ENCODE measurements at places on chromosomes 6 and 20.

DNA sequence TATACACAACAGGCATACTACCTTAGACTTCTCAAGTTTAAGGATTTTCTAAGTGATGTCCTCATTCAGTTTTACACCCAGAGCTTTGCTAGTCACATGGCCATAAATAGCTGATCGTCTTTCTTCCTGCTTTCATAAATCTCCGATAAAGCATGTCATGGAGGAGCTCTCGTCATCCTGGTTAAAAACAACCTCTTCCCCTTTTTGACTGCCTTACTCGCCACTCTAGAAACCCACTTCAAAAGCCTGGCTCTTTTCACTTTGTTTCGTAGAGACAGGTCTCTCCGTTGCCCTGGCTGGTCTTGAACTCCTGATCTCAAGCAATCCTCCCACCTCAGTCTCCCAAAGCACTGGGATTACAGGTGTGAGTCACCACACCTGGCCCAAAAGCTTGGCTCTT, 67.0 kb upstream of the SMIM29 start:
- DNase-seq: no peak

- no peak for DNase-seq
These were observed 8.4 kb downstream of the TEAD3 start for GRCh38 chr6:35488517-35488862.

DNA sequence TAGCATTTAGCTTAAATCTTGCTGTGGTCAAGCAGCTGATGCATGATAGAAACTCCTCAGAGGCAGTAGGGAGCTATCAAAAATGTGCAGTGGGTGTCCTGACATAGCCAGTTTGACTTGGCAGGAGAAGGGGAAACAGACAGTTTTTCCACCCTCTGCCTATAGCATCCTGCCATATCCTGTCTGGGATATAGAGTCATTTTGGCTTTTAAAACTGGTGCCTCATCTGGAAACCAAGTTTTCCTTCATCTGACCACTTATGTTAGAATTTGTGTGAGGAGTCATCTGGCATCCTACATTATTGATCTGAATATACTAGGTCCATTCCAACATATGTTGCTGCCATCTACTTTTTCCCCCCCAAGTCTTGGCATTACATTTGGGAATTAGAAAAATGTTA, 284.1 kb downstream of the CD109 start:
- DNase-seq: no peak

DNA sequence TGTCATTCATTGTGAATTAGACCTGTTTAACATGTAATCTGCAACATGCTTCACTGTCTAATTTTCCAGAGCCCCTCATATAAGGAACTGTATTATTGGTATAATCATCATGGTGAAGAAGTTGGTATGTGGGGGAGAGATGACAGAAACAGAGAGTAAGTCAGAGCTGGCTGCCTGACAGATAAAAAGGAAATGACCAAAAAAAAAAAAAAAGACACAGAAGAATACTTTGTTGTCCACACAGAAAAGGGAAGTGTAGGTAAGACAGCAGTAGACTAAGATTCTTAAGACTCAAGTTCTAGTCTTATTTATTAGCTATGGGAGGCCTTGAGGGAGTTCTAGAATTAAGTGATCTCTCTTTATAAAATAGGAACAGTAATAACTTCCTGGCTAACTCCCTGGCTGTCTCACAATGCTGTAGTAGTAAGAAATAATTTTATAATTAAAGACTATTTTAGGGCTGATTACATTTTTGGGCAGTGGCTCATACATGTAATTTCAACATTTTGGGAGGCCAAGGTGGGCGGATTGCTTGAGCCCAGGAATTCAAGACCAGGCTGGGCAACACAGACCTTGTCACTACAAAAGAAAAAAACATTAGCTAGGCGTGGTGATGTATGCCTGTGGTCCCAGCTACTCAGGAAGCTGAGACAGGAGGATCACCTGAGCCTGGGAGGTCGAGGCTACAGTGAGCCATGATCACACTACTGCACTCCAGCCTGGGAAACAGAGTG, 102.5 kb downstream of the PRL start:
- DNase-seq: no peak

DNA sequence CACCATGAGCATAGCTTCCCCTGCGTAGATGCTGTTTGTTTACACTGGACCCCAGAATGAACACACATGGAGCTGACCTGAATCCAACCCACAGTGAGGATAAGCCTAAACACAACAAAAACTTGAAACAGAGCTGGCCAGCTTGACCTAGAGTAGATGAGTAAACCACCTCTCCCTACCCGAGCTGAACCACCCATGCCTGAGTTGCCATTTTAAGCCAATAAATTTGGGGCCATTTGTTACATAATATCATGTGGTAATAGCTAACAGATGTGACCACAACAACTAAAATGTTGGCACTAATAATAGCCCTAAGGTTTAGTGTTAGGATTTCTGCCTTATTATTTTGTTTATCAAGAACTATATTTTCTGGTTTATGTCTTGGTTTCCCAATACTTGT, 103.2 kb upstream of the GRIK2 start:
- DNase-seq: no peak

GRCh38 chr6:6713657-6714056, 125.1 kb downstream of the LY86 start:
- no peak for DNase-seq

GRCh38 chr6:152155792-152156191, 348.3 kb downstream of the ESR1 start:
- DNase-seq: no peak

DNA sequence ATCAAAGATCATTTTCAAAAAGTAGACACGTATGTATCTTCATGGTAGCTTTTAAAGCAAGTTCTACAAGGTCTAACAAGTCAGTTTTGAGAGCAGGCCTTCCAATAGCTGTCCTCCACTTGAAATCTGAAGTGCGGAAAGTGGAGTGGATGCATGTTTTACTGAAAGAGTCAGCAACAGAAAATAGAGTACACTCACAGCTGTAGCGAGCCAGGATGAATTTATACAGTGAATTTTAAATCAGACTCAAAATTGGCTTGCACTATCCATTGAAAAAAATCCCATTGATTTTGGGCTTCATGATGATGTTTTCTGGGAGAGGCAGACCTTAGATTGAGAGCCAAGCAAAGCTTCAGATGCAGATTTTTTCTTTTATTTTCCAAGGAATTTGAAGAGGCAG, 80.6 kb downstream of the GJA10 start:
- DNase-seq: no peak

DNA sequence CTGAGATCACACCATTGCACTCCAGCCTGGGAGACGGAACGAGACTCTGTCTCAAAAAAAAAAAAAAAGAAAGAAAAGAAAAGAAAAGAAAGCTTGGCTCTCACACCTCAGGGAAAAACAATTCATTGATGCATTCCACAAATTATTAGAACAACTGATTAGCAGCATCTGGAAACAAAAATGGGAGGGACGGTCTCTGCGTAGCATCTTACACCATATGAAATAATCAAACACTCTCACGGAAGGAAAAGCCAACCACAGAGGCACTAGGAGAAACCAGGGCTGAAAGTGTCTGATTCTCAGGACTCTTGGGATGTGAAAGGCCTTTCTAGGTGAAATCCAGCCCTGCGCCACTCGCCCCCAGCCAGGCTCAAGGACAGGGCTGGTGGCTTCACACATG, 2.3 kb upstream of the HELZ2 start:
- DNase-seq: no peak

DNA sequence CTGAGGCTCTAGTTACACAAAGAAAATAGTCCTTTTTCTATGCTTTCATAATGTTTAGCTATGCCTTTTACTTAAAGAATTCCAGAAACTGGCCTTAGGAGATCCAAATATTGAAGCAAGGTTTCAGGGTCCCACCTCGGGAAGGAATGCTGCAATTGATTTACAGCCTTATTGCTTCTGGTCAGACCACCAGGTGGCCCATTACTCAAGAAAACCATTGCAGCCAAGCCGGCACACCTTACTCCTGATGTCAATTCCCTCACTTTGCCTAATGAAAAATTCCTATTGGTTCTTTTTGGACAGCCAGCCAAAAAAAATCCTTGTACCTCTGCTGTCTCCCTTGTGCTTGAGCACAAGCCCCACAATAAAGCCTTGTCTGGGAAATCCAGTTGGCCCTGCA, 173.9 kb downstream of the LMBRD1 start:
- DNase-seq: no peak

- DNase-seq: no peak
These were observed 3.0 kb downstream of the SYNDIG1 start for GRCh38 chr20:24472426-24472825.

DNA sequence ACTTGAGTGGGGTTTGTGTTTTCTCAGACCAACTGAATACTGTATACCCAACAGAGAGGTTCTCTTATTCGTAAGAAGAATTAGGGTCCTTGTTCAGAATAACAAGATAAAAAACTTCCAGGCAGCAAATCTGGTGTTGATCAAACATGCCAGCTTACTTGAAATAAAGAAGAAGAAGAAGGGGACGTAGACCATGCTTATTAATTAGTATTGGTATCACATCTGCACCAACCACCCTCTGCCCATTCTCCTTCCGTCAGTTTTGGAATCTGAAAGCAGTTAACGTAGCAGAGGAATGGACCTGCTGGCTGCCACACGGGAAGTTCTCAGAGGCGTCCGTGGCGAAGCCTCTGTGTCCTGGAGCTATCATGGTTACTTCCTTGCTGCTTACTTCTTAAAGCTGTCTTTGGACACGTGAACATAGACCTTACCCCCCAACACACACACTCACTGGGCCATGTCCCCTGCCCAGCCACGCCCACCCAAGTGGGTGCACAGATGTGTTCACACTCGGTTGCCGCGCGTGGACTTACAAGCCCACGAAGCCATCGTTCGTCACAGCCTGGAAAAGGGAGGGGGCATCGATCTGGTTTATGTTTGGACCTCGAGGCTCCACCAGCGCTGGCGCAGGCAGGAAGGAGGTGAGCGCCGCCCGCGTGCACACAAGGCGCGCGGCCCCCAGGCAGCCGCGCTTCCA, 4.1 kb upstream of the DLL1 start:
- no peak for DNase-seq

- no peak for DNase-seq
These were observed 148.6 kb upstream of the EXOC2 start for GRCh38 chr6:841569-841968.

DNA sequence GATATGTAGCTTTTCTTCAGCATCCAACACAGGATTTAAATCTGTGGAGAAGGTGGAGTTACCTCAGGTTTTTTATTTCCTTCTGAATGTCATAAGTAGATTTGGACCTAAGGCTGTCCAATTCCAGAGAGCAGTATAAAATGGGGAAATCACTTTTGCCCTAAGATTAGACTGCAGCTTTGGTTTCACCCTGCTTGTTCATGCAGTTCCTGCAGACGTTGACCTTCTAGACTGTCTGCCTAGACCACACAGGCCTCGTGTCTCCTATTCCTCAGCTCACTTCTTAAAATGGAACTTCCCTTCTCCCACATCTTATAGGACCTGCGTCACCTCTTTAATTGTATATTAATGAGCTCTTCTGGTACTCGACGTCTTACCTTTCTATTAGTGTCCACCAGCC, 26.0 kb upstream of the C6orf62 start:
- no peak for DNase-seq

DNA sequence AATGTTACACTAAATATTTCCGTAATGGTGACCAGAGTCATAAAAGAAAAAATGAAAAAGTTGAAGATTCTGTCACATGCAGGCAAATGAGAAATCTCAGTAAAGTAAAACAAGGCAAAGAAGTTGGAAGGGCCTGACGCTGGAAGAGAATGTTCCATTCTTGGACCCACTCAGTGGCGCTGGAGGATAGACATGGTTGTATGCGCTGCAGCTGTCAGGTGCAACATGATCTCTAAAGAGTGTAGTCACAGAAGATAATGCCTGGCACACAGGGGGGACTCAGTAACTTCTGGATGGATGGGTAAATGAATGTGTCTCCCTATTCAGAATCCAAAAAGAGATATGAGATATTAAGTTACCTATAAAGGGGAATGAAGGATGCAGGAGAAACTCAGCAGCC, 116.3 kb downstream of the FAXC start:
- DNase-seq: no peak

- no peak for DNase-seq
These were observed 246.2 kb downstream of the HIVEP2 start for GRCh38 chr6:142698751-142699150.
